ENCODE measurements at places on chromosomes 5 and 9.

GRCh38 chr5:96716007-96716406 is 53.8 kb downstream of the CAST start:
- no peak for DNase-seq

- no peak for DNase-seq
These were observed 8.5 kb downstream of the MRPL36 start for GRCh38 chr5:1791176-1791575.

- DNase-seq = no peak
These were observed 23.3 kb downstream of the SPZ1 start for GRCh38 chr5:80343067-80343466.

DNA sequence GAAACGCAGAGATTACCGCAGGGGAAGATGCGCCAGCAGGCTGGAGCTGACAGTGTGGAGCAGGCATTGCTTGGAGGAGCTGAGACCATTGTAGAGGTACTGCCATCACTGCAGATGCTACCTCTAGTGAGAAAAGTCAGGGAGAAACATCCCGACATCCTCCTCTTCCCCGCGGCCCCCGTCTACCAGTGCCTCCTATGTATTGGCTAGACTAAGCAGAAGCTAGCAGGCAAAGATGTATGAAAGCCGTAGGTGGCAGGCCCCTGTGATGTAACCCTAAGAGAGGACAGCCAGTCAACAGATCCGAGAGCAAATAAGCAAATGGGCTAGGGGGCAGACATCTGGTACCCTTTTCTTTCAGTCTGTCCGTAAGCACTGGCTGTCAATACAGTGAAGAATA is 115.5 kb upstream of the ACTBL2 start:
- DNase-seq = no peak

- no peak for DNase-seq
These were observed 4.5 kb downstream of the WHRN start for GRCh38 chr9:114500697-114501292.

DNA sequence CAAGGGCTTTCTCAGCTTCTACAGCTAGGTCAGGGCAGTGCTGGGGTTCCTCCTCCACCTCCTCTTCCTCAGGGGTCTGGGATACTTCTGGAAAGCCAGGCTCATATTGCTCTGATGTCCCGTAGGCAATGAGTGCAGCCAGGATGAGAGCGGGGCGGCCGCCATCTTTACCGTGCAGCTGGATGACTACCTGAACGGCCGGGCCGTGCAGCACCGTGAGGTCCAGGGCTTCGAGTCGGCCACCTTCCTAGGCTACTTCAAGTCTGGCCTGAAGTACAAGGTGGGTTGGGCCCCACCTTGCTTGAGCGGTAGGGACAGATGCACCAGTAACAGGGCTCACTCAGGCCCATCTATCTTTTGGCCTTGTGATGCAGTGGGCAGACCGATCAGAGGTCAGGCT is 34.8 kb downstream of the GSN start:
- DNase-seq = no peak

- DNase-seq = no peak
These were observed 74.5 kb downstream of the MAPKAP1 start for GRCh38 chr9:125632321-125633115.

DNA sequence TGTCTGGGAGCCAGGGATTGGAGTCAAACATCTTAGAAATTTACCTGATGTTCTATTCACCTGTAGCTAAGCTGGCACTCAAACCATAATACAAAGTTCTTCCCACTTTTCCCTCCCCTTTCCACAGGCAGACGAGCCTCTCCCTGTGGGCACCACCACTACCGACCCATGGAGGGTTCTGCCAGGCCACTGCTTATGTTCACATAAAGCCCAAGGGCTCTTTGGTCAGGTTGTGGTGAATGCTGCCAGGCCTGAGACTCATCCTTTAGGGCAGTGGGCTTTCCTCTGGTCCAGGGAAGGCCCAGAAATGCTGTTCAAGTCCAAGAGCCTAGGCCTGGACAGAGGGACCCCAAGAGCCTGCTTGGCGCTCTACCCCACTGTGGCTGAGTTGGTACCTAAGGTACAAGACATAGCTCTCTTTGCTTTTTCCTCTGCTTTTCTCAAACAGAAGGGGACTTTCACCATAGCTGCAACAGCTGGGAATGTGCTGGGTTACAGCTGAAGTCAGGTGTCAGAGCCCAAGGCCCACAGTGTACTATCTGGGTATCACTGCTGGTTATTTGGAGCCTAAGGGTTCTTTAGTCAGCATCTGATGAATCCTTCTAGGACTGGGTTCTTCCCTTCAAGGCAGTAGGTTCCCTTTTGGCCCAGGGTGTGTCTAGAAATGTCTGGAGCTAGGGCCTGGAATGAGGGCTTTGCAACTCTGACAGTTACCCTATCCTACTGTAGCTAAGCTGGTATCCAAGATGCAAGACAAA is 620.1 kb downstream of the TLE1 start:
- no peak for DNase-seq

DNA sequence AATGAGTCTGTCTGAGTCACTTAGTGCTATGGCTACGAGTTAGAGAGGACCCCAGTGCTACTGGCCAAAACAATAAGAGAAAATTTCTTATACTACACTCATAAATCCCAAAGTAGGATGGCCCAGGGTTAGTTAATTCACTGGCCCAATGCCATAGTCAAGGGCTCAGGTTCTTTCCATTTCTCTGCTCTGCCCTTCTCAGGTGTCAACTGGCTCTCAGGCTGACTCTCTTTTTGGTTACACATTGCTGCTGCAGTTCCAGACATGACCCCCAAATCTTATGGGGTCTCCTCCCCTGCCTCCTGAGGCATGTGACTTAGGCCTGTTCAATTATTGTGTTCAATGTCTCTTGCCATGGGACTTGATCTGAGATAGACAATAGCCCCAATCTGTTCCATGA is 70.4 kb downstream of the ARHGEF37 start:
- DNase-seq = no peak

- DNase-seq = no peak
These were observed 258.7 kb upstream of the IRX4 start for GRCh38 chr5:2141254-2142000.

DNA sequence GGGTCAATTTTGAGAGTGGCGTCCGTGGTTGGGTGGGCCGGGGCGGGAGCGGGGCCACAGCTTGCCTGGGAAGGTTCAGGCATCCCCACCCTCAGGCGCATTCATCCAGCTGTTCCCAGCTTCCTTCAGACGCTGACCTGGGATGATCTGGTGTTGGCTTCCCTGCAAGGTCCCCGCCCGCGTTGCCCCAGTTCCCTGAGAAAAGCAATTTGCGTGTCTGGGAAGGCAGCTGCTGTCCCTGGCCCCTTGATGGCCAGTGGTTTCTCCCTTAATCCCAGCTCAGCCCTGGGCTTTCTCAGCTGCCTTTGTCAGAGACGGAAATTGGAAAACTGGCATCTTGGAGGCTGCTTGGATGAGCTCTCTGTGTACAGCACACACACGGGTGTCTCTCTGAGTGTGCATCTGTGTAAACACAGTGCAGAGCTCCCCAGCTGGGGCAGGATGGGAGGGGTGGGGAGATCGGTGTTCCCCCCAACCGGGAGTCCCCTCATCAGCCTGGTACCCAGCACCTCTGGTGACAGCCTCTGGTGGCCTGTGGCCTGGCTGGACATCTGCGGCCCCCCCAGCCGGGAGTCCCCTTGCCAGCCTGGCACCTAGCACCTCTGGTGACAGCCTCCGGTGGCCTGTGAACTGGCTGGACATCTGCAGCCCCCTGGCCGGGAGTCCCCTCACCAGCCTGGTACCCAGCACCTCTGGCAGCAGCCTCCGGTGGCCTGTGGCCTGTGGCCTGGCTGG is 94.0 kb downstream of the COL5A1 start:
- no peak for DNase-seq

DNA sequence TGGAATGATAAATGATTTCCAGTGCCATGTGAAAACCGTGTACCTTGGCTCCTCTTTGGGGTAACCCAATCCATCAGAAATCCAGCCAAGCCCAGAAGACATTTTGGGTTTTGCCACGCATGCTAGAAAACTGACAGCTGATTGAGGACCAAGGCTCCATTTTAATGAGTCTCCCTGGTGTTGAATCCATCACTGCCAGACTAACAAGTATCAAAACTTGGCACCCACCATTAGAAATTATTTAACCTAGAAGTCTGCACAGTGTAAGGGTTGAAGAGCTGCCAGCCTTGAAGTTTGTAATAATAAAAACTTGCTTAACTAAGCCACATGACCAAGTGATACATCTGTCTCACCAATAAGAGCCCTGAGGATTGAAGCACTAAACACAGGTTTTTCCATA is 369.9 kb downstream of the DNAH5 start:
- no peak for DNase-seq

DNA sequence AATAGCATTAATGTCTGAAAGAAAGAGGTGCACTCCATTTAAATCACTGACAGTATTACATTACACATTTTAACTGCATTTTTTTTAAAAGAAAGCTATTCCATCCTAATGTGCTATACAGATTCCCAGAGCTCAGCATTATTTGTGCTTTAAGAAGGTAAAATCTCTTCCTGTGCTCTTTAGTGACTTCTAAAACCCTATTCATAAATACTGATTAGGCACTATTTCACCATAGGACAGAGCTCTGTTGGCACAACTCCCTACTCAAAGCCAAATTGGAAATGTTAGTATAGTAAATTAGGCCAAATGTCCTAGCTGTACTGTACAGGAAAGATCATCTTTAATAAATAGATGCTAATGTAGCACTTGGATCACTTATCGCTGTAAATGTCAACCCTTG is 262.5 kb downstream of the TUSC1 start:
- no peak for DNase-seq

GRCh38 chr5:130045334-130045733 is 141.1 kb downstream of the CHSY3 start:
- no peak for DNase-seq

Measured in NCI-H1105 (cell line).